ENCODE measurements at places on chromosomes 7 and 10. TPM values are rescaled to one million over a fixed set of nuclear protein-coding genes. Genes with fewer than 3 reads are reported as not detected.

Gene CNPY1
- total RNA-seq: not detected

Gene SYCE1
- not detected for total RNA-seq

Gene AOC1
- total RNA-seq: not detected

Gene CCT6A
- total RNA-seq: 322 TPM

Gene CPXM2
- 2.1 TPM for total RNA-seq

All from epithelial cell of umbilical artery (primary cell).